ENCODE measurements at places on chromosomes 6 and 20.
A peak's percentile ranks its signal among the peaks of the same experiment; 100 is the strongest.

DNA sequence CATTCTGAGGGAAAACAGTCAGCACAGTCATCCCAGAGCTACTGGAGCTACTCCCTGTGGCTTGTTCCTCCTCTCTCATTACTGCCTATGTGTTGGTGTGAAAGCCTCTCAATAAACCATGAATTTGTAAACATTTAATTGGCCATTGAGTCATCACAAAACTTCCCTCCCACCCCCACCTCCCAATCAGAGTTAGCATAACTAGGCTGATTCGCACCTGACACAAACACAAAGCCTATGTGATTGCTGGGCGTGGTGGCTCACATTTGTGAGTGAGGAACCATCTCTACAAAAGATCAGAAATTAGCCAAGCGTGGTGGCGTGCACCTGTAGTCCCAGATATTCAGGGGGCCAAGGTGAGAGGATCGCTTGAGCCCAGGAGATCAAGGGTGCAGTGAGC is 17.1 kb upstream of the SNTA1 start:
- DNase-seq: no peak

DNA sequence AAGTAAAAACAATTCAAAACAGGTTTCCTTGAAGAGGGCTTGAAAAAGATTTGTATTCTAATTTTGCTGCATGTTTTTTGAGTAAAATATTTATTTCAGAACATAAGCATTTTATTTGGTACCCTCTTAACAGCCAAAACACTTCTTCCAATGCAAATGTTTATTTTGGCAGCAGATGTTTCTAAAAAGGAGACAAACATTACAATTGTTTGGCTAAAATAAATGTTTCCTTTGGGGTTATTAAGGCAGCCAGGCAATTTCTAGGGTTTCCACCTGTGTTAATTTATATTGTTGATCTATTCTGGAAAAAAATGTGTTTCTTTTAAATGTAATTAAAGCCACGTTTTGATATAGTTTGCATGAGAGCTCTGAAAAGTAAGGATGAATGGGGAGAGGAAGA is 56.6 kb downstream of the ARID1B start:
- no peak for DNase-seq

DNA sequence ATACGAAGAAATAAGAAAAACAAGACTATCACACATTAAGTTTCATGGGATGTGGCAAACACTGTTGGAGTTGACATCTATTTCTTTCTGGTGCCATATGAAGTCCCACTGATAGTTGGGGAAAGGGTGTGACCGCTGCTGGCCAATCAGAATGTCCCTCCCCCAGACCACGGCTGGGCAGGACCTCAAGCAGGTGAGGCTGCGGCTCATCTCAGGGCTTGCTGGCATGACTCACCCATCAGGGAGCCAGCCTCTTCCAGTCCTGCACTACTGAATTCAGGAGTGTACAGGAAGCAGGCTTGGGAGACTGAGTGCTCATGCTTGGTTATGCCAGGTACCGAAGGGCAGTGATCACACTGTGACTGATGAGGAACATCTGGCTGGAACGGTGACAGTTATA is 18.9 kb downstream of the PREP start:
- DNase-seq: no peak

DNA sequence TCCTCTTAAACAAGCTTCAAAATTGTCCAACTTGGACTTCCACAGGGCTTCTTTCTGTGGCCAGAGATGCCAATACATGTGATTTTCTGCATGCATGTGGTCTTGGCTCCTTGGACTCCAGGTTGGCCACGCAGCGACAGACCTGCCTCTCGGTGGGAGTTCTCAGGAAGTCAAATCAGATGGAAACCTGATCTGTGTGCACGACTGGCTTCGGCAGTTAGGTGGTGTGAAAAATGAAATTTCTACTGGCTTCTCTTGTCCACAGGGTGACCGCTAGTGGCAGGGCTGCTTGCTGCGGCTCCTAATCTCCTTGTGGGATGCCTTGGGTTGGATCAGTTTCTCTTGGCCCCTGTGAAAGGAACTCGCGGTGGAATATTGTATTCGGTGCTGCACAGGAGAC is 57.3 kb downstream of the PHACTR3 start:
- DNase-seq: peak; percentile 18

DNA sequence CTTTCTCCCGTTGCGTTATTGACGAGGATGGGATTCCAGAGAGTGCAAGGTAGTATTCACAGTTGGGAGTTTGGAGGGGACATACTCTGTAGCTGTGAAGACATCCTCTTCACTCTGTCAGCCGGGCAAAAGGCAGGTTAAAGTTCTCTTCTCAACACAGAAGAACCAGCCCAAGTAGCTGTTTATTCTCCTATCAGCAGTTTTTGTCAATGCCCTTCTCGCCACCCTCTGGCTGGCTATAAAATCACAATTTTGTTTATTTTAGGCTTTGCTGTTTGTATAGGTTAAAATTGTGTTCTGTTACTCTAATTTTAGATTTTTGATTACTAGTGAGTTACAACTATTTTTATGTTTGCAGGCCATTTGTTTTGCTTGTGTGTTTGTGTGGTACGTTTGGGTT is 37.9 kb upstream of the MAS1 start:
- DNase-seq: peak; percentile 28

DNA sequence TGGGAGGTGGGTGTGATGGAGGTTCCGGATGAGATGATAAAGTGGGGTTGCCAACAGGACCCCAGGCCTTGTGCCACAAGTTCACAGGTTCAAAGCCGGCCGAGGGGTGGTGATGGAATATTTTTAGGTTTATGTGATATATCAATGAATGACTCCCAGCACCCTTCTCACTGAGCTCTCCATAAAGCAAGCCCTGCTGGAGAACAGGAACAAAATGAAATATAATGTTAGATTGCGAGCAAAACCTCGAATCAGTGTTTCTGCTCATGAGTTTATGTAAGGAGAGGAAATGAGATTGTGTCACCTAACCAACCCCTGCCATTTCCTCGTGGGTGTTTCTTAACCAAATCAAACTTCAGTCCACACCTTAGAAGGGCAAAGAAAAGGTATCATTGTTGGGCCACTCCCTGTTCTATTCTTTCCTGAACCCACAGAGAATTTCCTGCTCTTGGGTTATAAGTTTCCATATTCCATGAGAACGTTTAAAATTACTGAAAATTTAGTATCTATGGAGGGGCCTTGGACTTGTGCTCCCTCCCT is 192.2 kb upstream of the EXOC2 start:
- DNase-seq: no peak

DNA sequence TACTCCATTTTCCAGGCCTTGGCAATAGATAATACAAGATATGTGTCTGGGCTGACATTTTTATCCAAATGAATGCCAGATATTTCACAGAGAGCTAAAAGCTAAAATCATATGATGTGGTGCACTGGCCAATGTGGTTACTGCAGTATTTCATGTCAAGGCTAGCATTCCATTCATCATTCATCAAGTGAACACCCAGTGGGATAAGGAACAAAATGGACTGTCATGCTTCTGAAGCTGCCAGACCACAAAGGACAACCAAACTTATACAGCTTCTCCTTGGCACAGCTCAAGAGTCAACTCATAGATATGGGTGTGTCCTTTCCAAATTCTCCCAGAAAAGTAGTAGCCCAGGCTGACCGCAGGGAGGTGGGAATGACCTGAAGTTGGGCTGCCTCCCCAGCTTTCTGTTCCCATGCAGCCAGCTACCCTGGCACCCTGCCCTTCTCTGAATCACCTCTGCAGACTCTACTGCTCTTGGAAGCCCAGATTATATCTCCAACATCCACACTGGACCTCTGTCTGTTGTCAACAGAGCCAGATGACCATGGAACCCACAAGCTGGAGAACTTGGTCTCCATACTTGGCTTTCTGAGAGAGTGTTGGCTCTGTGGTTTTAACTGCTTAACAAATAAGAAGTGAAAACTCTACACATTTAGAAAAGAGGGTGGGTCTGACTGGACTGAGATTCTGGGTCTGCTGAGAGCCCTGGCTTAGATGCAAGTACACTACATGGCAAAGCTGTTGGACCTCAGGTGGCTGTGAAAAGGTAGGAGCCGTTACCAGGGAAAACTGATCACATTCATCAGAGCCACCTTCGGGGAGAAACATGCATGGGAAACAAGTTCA is 122.8 kb downstream of the ALDH8A1 start:
- peak; percentile 92 for DNase-seq

DNA sequence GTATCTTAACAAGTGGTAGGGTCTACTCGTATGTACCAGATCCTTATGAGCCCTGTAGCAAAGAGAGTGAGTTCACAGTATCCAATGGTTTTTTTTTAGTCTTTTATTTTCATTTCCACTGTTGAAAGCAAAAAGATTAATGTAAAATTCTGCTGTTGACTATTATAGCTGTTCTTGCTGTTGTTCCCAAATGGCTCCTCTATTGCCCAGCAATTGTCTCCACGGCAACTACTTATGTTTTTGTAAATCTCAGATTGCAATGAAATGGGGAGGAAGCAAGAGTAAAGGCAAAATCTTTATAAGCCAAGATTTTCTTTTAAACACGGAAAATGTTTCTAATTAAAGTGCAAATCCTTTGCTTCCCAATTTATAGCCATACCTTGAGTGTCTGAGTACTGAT is 406.1 kb downstream of the EPM2A start:
- DNase-seq: no peak

GRCh38 chr6:31940256-31940664 is 5.6 kb upstream of the CFB start:
- DNase-seq: no peak

GRCh38 chr6:9938801-9939200 is 476.1 kb downstream of the TFAP2A start:
- DNase-seq: no peak

GRCh38 chr6:19755181-19755580 is 82.0 kb upstream of the ID4 start:
- no peak for DNase-seq

DNA sequence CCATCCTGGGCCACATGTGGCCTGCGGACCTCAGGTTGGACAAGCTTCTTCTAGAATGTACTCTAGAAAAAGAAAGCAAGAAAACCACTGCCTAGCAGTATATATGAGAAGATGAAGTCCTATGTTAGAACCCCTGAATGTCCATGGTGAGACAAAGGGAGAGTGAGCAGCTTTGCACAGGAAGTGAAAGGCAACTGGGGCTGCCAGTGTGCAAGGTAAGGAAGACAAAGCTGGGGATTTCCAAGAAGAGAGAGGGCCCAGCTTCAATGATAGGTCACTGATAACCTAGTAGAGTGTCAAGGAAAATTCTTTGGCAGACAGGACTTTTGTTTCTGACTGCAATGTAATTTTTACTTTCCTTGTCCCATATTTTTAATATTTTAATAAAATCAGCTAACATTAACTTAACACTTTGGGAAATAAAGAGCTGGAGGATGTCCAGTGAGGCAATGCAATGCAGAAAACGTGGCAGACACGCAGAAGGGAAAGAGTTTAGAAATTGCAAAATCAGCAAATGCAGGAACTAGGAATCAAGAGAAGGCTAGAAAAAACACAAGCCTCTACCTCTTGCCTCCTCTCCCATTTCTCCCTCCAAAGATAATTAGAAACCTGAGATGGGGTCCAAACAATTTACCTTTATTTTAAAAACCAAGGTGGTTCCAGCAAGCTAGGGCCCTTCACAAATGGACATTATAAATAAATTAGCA is 47.4 kb downstream of the CYP39A1 start:
- DNase-seq: no peak

DNA sequence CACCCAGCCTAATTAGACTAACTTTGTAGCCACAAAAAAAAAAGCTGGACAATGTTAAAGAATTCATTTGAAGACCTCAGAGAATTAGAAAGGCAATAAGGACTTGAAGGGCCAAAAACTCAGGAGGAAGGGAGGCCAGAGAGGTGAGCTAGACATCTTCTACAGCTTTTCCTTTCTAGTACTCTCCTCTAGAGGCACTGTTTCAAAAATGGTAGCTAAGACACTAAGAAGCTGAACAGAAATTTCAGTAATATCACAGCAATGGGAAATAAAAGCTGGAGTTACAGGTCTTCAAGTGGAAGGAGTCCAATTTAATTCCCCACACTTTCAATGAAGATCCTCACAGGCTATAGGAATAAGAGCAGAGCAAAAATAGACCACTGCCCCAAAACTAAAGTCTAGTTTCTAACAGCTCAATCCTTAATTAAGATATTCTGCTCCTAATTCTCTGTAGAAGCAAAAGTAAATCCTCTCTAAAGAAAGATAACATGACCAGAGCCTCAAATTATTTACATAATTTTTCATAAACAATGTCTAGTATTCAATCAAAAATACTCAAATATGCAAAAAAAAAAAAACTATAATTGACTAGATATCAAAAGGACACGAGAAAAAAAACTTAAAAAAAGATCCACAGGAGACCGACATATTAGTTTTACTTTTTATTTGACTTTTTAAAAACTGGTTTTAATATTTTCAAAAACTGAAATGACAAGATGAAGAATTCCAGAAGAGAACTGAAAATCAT is 63.7 kb downstream of the RNGTT start:
- DNase-seq: no peak

DNA sequence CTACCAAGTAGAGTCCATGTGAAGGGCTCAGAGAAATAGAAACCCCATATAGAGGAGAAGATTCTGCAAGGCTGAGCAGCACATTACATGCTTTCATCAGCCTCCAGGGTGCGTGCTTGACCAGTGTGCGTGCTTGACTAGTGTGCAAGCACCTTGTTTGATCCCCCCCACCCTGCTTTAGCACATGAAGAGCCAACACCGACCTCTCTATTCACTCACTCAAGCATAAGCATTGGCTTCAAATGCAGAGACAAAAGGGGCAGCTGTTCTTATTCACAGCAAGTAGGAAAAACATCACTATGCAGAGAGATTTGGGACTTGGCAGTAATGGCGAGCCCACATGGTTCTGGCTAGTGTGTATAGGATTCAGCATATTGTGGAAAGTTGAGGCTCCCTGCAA is 278.7 kb upstream of the RNF217 start:
- no peak for DNase-seq

DNA sequence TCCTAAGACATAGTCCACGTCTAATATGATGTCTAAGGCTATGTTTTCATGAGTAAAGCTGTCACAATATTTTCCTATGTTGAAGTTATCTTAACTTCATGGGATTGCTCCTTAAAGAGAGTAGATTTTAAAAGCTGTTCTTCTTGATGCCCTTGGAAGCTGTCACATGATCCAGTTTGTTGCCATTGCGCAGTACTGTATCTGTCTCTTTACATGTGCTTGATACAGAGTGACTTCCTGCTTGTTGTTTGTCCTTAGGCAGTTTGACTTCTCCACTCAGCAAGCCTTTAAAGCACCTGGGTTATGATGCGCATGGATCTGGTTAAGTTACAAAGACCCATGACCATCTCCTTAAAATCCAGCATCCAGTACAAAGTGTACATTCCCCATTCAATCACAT is 85.4 kb downstream of the CDYL start:
- DNase-seq: no peak

- no peak for DNase-seq
Observed at GRCh38 chr6:166987930-166988329, 11.3 kb upstream of the CEP43 start.

GRCh38 chr6:146957181-146958093 is 246.8 kb upstream of the STXBP5 start:
- no peak for DNase-seq

DNA sequence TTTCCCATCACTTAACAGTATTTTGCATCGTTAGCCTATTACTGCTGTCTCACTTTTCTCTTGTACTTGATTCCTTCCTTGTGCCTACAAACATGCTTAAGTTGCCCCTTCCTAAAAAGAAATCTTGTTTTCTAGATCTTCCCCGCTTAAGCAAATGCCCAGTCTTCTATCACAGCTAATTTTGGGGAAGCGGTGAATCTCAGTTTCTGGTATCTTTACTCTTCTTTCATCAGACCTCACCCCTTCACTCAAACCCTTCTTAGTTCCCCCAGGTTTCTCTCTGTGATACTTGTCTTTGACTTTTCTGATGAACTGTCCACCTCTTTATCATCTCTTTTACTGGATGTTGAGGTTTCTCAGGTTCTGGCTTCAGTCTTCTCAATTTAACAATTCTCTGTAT is 14.2 kb downstream of the VAPB start:
- no peak for DNase-seq

GRCh38 chr20:13659288-13659687 is 20.6 kb upstream of the TASP1 start:
- DNase-seq: no peak

Data from right atrium auricular region (tissue), 2 donors.